ENCODE measurements at places on chromosomes 7 and 10.

DNA sequence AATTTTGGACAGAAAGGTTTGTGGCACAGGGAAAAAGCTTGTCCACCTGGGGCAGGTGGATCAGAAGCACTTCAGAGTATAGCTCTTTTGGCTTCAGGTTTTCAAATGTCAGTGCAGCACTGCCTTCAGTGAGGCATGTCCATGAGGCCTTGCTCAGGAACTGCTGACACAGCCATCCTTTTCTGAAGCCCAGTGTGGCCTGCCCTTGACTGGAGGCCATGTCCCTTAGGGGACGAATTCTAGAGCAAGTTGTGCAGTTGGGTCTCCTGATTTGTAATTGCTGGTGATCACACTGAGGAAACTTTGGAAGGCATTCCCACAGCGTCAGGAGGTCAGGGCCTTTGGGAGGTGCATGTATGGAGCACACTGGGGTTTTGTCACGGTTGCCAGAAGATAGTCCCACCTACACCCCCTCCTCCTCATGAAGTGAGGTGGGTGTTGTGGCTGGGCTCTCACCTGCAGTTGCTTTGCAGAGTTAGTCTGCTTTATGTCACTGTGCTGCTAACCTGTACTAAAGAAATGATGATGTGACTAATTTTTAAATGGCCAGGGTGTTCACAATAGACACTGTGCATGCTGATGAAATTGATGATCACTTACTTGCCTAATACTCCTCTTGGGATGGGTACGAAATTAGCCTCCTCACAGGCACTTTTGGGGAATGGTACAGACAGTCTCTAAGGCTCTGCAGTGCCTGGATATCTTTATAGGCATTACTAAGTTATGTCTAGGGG is 41.7 kb downstream of the OGDH start:
- no peak for DNase-seq

DNA sequence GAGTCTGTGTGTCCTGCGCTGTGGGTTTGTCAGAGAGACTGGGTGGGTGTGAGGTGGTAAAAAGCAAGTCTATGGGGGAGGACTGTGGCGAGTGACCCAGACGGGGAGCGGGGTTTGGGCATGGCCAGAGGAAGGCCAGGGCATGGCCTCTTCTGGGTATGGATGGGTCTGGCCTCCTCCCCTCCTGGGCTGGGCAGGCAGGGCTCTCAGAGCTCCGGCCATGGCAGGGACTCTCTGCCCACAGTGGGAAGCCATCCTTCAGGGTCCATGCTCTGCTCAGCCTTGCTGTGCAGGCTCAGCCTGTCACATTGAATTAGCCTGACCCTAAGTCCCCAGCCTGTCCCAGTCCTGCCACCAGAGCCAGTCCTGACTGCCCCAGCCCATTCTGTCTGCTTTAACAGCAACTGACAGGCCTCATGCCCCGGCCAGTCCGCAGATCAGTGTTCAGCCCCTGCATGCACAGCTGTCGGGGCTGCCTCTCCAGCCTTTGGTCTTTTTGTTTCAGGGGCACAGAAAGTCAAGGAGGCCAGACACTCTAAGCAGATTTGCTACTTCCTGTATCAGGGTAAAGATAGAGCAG is 7.9 kb downstream of the ANTXRL start:
- DNase-seq: no peak

DNA sequence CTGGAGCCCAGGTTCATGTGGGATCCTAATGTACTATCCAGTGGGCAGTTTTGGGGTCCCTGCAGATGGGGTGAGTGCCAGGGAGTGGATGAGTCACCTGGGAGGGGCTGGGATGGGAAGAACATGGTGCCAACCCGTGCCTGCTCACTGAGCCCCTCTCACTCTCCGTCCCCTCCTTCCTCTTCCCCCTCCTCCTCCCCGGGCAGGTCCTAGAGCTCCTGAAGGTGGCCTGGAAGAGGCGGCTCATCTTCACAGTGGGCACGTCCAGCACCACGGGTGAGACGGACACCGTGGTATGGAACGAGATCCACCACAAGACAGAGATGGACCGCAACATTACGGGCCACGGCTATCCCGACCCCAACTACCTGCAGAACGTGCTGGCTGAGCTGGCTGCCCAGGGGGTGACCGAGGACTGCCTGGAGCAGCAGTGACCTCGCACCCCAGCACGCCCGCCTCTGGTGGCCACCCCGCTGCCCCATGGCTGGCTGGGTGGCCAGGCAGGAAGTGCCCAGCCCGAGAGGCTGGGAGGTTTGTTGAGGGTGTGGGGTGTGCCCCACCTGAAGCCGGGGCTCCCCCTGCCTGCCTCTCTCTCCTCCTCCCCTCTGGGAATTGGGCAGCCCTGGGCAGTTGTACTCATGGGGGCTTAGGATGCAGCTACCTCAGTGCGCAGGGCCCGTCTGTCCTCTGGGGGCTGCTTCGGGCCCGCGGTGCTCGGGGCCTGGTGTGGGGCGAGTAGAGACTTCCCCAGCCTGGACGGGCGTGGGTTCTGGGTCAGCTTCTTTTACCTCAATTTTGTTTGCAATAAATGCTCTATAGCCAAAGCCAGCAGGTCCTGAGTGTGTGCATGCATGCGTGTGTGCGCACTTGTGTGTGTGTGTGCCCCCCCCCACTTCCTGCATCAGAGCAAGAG is 4.9 kb upstream of the UPK3B start:
- no peak for DNase-seq

GRCh38 chr7:78299088-78299487 is 500.5 kb downstream of the PHTF2 start:
- DNase-seq: no peak

DNA sequence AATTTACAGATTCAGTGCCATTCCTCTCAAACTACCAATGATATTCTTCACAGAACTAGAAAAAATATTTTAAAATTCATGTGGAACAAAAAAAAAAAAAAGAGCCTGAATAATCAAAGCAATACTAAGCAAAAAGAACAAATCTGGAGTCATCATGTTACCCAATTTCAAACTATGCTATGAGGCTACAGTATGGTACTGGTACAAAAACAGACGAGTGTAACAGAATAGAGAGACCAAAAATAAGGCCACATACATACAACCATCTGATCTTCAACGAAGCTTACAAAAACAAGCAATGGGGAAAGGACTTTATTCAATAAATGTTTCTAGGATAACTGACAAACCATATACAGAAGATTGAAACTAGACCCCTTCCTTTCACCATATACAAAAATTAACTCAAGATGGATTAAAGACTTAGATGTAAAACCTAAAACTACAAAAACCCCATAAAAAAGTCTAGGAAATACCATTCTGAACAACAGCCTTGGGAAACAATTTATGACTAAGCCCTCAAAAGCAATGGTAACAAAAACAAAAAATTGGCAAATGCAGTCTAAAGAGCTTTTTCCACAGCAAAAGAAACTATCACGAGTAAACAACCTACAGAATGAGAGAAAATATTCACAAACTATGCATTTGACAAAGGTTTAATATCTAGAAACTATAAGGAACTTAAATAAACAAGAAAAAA is 207.7 kb downstream of the PTN start:
- no peak for DNase-seq

Data from BE2C (cell line).